ENCODE measurements at places on chromosomes 4 and X.
A peak's percentile ranks its signal among the peaks of the same experiment; 100 is the strongest.

DNA sequence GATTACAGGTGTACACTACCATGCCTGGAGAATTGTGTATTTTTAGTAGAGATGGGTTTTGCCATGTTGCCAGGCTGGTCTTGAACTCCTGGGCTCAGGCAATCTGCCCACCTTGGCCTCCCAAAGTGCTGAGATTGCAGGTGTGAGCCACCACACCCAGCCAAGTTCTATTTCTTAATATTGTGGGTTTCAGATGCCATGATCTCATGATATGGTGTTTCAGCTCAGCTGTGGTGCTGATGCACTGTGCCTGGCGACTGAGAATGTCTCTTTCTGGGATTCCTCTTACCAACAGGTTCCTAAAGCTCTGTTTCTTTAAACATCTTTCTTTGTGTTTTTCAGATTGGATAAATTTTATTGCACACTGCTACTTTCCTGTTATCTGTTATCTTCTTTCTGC is 17.3 kb upstream of the NDUFC1 start:
- DNase-seq, result no peak

- DNase-seq, result peak; percentile 41
Observed at GRCh38 chr4:6177587-6178197, 22.7 kb downstream of the JAKMIP1 start.

DNA sequence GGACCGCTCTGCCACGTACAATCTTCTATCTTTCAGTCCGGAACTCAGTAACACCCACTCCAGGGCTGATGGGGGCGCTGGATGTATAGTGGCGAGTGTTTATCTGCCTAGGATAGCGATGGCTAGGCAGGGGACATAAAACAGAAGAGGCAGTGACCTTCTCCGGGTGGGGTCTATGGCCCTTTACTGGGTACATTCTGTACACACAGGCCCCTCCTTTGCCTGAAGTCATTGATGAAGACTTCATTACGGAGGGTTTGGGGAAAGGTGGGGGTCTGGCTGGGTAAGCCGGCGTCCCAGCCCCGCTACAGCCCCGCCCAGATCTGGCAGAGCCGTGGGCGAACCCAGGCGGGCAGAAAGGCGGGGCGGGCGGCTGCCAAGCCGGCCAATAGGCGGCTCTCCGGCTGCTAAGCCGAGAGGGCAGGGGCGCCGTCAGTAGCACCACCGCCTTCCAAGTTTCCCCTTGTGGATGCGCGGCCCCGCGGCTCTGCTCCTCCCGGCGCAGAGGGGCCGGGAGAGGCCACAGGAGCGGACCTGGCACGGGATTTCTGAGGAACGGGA is at the start of gene CHST7:
Gene CHST7 (plus strand): TSS at position 435 of the 561 bp plus-strand sequence. CDS start 167 bp downstream, outside the sequence.
- peak; percentile 85 for DNase-seq

DNA sequence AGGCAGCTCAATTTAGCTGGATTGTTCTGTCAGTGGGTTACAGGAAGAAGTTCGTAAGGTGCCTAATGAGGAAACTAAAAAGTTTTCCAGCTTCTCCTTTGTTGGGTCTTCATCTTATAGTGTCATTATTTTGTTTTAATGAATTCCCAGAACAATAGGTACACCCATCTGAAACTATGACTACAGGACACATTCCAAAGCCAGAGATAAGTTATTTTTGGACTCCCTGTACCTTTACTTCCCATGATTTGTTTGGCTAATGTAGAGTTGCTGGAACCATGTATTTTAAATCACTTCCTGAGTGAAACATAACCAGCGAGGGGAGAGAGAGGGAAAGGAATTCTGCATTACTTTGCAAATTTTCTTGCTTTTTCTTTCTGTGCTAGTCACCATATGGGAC is 114.0 kb downstream of the CLCN5 start:
- DNase-seq, result no peak

GRCh38 chr4:148004228-148004857 is 272.5 kb downstream of the ARHGAP10 start:
- DNase-seq, result no peak

GRCh38 chrX:124113621-124114600 is 152.4 kb downstream of the STAG2 start:
- no peak for DNase-seq

DNA sequence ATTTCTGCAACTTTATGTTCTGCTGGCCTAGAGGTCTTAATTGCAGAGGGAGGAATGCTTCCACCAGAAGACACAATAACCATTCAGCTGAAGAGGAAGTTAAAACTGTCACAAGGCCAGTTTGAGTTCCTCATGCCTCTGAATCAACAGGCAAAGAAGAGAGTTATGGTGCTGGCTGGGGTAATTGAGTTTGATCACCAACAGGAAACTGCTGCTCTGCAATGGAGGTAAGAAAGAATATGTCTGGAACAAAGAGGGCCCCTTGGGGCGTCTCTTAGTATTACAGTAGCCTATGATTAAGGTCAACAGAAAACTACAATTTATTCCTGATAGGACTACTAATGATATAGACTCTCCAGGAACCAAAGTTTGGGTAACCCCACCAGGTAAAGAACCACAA is 744.0 kb downstream of the FSTL5 start:
- DNase-seq, result no peak

DNA sequence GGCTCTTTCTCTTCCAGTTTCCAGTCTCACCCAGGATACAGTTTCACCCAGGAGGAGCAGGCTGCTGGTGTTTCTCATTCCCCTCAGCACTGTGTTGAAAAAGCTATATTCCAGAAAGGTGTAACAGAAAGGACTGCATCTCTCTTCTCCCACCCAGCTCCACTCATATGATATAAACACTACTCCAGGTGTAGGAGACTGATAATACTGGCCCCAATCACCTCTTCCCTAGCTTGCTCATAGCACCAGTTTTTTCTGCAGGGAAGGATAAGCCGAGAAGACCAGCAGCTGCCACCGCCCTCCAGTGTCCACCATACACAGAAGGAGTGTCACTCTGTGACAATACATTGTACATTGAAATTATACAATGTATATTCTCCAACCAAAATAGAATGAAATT is 105.5 kb upstream of the STK26 start:
- no peak for DNase-seq

DNA sequence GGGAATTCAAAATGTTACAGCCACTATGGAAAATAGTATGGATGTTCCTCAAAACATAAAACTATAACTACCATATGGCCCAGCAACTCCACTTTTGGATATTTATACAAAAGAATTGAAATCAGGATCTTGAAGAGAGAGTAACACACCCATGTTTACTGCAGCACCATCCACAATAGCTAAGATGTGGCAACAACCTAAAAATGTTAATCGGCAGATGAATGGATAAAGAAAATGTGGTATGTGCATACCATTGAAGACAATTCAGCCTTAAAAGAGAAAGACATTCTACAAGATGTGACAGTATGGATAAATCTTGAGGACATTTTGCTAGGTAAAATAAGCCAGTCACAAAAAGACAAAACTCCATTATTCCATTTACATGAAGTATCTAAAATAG is 171.9 kb downstream of the DCHS2 start:
- no peak for DNase-seq

DNA sequence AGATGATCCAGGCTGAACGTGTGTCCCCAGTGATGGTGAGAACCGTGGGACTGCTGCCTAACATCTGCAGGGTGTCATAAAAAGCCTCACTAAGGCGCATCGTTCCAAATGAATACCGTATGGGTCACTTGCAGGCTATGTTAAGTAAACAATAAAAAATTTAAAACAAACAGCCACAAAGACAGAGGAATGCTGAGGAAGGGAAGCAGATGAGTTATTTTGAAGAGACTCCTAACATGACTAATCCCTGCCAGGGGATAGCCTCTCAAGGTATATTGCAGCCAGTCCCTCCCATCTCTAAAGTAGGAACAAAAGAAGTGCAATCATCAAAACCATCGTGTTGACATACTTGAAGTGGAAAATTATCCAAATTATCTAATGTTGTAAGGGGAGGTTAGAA is 83.8 kb downstream of the UNC5C start:
- DNase-seq, result no peak
